ENCODE measurements at places on chromosomes 4 and X.

GRCh38 chr4:33924239-33924638 is 2320.1 kb downstream of the ARAP2 start:
- no peak for DNase-seq

DNA sequence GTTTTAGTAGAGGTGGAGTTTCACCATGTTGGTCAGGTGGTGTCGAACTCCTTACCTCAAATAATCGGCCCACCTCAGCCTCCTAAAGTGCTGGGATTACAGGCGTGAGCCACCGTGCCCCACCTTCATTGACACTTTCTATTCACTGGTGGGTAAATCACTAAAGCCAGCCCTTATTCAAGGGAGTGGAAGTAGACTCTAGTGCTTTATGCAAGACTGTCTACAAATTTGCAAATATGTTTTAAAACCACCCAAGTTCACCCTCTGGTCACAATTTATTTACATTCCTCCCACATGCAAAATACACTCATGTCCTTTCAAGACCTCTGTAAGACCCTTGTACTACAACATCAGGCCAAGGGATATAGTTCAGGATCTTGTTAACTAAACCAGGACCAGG is 45.0 kb downstream of the SLC34A2 start:
- no peak for DNase-seq

DNA sequence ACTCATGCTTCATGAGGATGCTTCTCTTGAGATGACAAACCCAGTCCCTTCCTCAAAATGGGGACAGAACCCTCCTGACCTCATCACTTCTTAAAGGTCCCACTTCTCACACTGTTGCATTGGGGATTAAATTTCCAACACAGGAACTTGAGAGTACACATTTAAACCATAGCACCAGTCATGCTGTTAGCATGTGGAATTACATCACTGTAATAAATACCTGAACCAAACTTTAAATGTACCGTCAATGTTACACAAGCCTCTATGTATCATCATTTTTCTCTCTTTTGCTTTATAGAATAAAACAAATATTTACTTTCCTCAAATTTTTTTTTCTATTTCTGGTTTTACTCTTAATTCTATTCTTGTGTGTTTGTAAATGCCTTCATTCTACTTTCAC is 448.2 kb downstream of the CCSER1 start:
- no peak for DNase-seq

DNA sequence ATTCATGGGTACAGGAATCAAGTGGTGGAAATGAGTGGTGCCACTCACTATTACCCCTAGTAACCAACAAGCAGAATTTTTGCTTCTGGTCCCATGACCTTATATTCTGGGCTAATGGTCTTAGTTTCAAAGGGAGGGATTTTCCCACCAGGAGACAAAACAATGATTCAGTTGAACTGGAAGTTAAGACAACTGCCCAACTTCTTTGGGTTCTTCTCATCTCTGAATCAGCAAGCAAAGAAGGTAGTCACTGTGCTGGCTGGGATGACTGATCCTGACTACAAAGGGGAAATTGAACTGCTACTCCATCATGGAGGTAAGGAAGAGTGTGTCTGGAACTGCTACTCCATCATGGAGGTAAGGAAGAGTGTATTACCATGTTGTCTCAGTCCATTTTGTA is 87.2 kb downstream of the IL13RA2 start:
- no peak for DNase-seq

DNA sequence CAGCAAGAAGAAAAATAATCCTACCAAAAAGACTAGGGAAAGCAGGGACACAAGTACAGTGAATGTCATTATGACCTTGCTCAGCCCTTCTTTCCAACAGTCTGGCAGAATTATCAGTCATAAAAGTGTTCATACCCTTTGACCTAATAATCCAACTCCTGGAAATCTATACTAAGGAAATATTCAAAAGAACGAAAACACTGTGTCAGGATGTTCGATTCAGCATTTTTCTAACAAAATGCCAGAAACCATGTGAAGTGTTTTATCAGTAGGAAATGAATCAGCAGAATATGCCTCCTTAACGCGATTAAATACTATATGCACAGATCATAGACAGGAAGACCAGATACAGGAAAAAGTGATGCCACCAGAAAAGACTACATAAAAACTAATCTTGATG is 16.2 kb upstream of the S100G start:
- no peak for DNase-seq

DNA sequence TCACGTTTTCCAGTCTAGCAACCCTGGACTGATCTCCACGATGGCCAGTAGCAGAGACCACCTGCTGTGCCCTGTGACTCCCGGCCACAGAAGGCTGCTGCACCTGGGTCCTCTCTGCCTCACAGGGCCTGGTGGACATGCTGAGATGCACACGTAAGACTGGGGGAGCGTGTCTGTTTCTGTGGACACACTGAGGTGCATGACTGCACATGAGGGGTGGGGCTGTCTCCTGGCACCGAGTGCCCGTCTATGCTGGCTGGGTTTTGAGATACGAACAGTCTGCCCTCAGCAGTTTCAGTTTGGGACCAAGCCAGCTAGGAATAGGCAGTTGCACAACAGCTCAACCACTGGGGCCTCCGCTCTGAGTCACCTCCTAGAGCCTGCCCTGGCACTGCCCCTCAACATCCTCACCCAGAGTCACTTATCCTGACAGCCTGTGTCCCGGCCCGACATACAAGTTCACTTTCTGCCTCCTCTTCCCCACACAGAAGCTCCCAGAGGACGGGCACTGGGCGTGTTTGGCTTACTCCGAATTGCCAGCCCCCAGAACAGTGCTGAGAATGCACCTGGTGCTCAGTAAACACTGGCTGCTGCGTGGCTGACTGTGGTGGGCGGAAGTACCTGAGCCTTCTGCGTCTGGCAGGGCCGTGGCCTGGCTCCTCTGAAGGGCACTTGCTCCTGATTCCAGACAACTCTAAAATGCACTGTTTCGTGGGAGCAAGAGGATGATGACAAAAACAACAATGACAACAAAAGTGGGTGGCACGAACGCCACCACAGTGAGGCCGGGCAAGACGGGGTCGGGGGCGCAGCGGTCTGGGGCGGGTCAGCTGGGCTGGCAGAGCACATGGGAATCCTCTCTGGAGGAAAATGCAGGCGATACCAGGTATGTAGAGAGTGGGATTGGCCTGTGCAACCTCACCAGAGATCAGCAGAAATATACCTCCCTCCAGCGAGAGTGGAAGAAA is 30.9 kb downstream of the RNF212 start:
- DNase-seq = no peak

DNA sequence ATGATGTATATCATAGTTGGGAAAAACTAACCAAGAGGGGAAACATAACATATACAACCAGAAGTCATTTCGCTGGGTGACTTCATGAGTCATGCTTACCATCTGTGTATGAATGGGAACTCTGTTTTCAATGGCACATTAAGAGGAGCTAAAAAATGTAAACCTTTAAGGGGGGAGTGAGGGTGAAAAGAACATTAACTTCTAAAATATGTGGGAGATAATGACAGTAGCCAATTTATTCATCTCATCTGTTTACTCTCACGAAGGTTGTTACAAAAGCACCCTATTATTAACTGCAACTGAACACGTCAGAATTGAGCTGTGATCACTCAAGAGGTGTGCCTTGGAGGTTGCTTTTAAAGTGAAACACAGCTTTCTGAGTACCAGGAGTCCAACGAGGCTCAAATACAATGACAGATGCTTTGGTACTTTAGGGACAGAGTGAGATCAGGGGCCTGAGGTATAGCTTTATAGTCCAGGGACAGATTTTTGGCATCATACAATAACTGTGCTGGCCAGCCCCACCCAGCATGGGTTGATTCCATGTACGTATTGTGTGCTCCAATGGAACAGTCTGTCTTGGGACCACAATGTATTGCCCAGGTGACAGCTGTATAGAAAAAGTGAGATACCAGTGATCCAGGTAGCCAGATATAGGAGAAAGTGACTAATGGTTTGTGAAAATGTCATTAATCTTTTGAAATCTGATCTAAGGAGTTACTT is 107.3 kb downstream of the AMMECR1 start:
- no peak for DNase-seq

GRCh38 chrX:120262859-120263708 is 12.5 kb downstream of the ZBTB33 start:
- no peak for DNase-seq

GRCh38 chrX:21155916-21156315 is 218.3 kb upstream of the CNKSR2 start:
- DNase-seq = no peak

GRCh38 chr4:74764119-74764518 is 30.2 kb downstream of the BTC start:
- no peak for DNase-seq

DNA sequence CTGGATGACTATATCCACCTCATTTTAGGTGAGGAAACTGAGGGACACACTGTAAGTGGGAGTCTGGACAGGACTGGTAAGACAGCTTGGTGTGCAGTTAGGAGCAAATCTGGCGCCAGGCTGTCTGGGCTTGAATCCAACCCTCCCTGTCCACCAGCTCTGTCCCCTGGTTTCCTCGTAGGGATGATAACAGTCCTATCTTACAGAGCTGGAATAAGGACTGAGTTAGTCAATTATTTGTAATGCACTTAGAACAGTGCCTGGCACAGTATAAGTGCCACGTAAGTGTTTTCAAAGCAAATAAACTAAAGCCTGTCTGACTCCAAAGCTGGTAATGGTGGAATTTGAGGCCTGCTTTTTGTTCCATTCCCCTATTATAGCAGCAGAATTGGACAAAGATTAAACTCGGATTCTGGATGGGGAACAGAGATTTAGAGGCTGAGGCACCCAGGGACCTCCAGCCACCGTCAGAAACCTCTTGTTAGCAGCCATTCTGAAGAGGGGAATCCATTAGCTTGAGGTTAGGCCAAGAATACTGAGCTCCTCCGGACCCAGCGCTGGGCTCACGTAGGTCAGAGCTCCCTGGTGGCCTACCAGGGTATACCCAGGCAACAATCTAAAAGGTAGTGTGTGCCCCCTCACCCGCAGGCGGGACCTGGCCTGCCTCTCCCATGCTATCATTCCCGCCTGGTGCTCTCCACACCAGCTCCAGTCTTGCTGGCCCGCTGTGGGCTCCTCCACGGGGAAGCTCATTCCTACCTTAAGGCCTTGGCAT is 102.1 kb downstream of the UCHL1 start:
- DNase-seq = no peak

DNA sequence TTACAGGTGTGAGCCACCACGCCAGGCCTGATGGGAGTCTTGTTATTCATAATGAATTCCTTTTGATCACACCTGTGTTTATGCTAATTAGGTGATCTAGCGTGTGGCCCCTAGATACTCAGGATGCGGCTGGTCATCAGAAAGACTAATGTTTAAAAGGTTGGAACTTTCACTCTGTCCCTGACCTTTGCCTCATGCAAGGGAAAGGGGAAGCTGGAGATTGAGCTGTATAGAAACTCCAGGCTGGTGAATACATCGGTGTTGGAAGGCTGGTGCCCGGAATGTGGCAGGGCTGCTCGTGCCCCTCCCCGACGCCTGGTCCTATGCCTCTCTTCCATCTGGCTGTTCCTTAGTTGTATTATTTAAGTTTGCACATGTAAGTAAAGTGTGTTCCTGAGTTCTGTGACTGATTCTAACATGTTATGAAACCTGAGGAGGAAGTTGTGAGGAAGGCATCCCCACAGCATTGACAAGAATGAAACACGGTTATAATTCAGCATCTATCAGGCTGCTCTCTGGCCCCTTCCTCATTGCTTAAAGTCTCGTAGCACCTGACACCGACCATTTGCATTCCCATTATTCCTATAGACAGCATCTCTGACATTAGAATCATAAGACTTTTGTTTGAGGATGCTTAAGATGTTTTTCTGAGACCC is 28.9 kb downstream of the CASP3 start:
- DNase-seq = no peak

GRCh38 chr4:158810487-158811215 is 41.8 kb downstream of the FNIP2 start:
- no peak for DNase-seq

GRCh38 chr4:184250795-184251669 is 33.4 kb upstream of the ENPP6 start:
- no peak for DNase-seq

GRCh38 chr4:40842725-40843423 is 93.1 kb downstream of the NSUN7 start:
- no peak for DNase-seq

DNA sequence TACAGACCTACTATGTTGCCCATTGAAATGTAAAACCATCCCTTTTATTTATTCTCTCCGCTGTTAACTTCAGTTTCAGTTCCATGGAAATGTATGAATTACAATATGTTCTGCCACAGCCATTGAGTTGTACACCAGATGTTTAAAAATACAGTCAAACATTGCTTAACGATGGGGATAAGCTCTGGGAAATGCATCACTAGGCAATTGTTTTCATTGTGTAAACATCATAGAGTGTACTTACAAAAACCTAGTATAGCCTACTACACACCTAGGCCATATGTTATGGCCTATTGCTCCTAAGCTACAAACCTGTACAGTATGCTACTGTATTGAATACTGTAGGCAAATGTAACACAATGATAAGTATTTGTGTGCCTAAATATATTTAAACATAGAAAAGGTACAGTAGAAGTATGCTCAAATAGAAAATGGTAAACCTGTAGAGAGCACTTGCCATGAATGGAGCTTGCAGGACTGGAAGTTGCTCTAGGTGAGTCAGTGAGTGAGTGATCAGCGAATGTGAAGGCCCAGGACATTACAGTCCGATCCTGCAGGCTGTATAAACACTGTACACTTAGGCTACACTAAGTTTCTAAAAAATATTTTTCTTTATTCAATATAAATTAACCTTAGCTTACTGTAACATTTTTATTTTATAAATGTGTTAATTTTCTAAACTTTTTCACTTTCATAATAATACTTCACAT is 2.7 kb upstream of the PF4V1 start:
- DNase-seq = no peak

DNA sequence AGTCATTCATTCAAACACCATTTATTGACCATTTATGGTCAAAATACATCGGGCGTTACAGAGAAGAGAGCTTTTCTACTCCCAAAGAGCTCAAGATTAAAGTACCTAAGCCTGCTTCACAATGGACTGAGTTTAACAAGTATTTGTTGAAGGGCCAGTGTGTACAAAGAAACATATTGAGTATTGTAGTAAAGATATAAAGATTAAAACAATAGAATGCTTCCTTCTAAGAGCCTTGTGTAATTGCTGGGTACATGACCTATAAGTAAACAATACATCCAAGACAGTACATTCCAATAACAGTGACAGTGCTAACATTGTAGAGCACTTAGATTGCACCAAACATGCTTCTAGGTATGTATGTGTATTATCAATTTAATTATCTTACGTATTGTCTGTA is 695.5 kb downstream of the PCDH7 start:
- DNase-seq = no peak

- DNase-seq = no peak
These were observed 30.9 kb upstream of the CCDC110 start for GRCh38 chr4:185502386-185502785.

GRCh38 chrX:10164879-10165278 is 8.1 kb downstream of the CLCN4 start:
- DNase-seq = no peak

GRCh38 chrX:18755651-18756050 is 48.2 kb downstream of the PPEF1 start:
- no peak for DNase-seq

DNA sequence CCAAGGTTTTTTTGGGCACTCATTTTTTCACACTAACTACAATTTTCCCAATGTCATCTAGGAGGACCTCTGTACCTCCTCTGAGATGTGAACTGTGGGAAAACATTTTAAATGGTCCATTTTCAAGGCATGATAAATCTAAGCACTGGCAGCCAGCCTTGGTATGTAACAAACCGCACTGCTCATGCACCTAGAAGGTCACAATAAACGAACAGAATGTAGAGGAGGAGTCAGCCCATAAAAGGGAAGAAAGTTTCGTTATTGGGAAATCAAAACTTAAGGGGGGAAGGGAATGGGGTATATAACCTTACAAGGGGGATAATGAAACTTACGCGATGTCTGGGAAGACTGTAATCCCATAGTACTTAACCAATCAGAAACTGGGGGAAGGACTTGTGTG is 16.4 kb downstream of the COX18 start:
- no peak for DNase-seq
